Activated naive CD8-positive, alpha-beta T cell treated with anti-CD3 and anti-CD28 coated beads, Interleukin-2, amount 50 U/mL, for 24 hours (primary cell): ENCODE measurements at places on chromosomes 16 and 17.

DNA sequence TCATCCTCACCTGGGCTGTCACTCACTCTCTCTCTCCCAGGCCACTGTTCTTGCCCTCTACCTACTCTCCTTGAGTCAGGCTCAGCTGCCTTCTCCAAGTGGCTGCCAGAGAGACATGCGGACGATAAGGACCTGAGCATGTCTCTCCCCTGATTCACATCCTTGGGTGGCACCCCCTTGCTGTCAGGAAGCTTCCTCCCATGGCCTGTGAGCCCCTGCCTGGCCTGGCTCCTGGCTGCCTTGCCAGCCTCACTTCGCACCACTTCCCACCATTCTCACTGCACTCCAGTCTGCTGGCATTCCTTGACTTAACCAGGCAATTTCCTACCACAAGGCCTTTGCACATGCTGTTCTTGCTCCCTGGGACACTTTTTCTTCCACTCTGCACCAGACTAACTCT lies 2.7 kb upstream of the ALDH3A1 start:
- no peak for DNase-seq

DNA sequence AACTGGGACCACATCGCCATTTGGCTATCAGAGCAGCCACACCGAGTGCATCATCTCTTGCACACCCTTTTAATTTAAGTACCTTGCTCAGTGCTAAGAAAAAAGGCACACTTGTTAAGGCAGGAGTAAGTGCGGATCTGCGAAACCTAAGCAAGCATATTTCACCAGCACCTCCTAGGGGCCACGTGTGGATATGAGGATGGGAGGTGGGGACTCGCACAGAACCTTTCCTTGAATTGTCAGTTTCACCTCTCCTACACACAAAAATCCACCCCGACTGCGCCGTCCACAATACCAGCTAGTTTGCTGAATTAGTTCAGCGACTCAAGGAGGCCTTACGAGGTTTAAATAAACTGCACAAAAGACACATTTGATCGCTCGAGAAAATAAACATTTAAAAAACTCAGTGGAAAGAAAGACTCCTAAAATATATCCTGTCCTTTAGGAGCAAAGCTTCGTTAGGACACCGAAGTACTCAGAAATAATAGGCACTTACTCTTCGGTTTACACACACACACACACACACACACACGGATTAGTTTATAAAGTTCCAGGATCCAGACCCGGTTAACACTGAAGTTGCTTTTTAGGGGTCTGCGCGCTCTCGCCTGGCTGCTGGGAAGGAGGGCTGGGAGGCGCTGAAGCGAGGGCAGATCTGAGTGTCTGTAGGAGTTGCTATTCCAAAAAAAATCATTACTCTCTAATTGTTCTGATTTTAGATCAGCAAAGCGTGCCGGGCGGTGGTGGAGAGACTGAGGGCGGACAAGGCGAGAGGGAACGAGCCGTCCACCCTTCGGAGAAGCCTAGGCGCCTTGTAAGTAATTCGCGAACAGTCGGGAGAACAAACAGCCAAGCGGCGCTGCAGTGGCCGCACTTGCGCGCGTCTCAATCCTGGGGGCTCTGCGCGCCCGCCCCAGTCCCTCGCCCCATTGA lies 1.0 kb upstream of the KCNJ2 start:
- peak; percentile 26 for DNase-seq

DNA sequence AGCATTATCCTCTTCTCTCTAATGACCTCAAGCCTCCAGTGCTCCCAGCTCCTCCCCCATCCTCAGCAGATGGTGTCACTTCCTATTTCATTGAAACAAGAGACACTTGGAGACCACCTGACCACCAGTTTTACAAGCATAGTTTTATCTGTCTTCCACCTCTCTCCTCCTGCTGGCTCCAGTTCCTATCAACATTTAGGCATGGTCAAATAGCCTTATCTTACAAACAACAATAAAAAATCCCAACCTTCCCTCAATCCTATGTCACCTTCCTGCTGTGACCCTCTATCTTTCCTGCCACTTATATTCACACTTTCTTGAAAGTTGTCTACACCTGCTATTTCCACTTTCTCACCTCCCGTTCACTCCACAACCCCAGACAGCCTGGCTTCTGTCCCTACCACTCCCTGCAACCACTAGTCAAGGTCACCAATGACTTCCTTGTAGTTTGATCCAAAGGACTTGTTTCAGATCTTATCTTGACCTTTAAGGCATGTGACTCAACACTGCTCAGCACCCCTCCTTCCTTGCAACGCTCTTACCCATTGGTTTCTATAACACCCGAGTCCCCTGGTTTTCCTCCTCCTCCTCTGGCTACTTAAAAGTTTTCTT lies 4.3 kb upstream of the NTN1 start:
- no peak for DNase-seq

DNA sequence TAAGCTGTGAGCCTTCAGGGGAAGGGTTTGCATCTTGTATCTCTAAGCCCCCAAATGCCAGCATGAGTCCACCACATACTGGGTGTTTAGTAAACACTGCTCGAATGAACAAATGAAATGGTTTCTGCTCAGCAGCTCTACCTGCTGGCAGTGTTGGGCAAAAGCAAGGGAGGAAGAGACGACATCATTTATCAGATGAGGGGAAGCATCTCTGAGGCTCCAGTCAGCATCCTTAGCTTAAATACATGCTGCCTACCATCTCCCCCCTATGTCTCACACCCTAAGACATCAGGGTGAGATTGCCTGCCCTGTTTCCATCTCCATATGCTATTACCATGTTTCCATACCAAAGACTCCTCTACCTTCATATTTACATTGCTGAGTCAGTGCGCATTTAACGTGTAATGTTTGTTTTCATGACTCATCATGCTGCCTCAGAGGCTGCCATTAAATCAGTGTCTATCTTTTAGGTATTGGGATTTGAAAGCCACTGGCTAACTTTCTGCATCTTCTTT lies 379.8 kb downstream of the UTP18 start:
- DNase-seq, result peak; percentile 1

DNA sequence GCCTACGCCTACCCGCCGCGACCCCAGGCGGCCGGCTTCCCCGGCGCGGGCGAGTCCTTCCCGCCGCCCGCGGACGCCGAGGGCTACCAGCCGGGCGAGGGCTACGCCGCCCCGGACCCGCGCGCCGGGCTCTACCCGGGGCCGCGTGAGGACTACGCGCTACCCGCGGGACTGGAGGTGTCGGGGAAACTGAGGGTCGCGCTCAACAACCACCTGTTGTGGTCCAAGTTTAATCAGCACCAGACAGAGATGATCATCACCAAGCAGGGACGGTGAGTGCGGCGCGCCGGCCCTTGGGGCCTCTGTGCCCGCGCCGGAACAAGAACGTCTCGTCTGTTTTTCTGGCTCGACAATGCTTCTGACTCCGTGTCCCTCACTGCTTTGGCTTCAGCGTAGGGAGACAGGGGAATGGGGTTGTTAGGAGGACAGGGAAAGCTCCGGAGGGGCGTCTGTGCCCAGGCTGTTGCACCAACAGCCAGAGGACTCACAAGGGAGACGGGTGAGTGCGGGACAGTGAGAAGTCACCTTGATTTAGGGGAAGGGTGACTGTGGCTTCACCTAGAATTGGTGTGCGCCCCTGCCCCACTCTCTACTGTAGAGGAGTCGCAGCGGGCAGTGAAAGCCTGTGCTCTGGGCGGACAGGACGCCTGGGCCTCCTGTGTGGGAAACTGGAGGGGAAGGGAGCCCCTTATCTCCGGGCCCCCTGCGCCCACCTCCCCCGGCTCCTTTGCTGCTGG lies 806 bp downstream of the TBX21 start:
- no peak for DNase-seq

- peak; percentile 66 for DNase-seq
Observed at GRCh38 chr17:76716146-76716838, 5.5 kb upstream of the MXRA7 start.
